ENCODE measurements at places on chromosomes 5 and 9.

GRCh38 chr5:51544031-51544785, 161.0 kb downstream of the ISL1 start:
- DNase-seq = no peak

- no peak for DNase-seq
Observed at GRCh38 chr5:117433818-117434217, 859.2 kb upstream of the SEMA6A start.

GRCh38 chr5:148467958-148468357, 84.2 kb downstream of the FBXO38 start:
- no peak for DNase-seq

GRCh38 chr5:124584991-124585715, 161.3 kb downstream of the ZNF608 start:
- no peak for DNase-seq

DNA sequence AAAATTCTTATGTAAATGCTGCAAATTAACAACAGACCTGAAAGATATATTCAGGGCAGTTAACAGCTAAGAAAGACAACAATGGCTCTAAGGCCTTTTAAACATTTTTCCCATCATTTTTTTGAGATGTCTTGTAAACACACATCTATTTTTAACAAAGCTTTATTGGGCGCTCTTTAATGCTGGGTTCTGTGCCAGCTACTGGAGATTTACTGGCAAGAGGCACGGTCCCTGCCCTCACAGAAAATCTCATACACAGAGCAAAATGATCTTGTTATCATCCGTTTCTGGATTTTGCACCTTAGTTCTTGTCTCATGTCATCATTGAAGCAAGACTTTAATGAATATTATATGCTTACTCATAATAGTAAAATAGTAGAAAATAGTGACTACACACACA, 1022.3 kb upstream of the WWC1 start:
- no peak for DNase-seq

DNA sequence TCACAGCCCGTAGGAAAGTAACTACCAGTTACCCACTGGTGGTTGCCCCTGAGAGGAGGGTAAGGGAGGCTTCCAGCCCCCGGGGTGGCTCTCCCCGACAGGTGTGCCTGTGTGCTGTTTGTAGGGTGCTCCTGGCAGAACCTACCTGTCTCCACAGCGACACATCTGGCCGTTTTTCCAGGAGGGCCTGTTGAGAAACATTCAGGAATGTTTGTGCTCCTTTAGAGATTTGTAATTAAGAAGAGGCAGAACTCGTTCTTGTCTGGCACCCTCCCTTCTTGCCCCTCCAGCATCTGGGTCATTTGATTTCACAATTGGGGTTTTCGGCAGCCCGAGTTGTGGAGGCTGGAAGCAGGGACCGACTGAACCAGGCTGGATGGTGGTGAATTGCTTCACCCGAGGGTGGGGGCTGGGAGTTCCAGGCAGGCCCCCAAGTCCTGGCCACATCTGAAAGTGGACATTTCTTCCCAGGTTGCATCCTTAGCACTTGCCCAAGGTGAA, 74.2 kb downstream of the WWC1 start:
- peak; percentile 7 for DNase-seq

GRCh38 chr9:7982907-7983306, 183.3 kb upstream of the DMAC1 start:
- no peak for DNase-seq

DNA sequence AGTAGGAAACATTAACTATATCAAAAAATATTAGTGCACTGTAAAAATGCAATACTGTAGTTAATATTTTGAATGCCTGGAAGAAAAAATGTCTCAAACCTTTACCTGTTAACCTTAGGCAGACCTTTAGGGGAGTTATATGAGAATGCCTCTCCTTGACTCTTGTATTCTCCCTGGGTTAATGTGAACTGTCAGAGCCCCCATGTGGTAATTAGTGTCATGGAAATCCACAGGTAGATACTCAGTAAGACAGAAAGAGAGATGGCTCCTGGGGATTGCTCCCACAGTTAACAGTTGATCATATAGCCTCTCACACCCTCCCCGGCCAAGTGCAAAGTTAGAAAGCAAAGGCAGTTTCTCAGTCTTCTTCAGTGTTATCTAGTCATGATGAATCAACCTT, 742.8 kb downstream of the NR2F1-AS1 start:
- no peak for DNase-seq

DNA sequence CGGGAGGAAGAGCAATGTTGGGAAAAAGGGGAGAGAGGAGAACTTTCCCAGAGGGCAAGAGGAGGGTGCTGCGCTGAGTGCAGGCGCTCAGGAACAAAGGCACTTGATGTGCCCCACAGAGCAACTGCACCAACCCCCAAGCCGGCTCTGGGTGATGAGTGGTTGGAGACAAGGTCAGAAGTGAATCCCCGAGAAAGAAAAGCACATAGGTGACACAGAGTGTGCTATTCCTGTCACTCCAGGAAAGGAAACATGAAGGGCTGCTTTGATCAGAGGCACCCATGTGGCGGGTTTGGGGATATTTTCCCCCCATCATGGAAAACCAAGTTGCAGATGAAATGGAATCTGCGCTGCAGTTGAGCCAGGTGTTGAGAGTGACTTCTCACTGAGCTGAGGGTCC, 20.7 kb upstream of the SLC25A48 start:
- no peak for DNase-seq

GRCh38 chr5:14416621-14417275, 164.8 kb upstream of the OTULINL start:
- DNase-seq = no peak

GRCh38 chr5:166324372-166324771, 1967.1 kb upstream of the WWC1 start:
- no peak for DNase-seq

GRCh38 chr5:150486402-150487198, 21.3 kb upstream of the NDST1 start:
- DNase-seq = peak; percentile 48

- DNase-seq = no peak
Observed at GRCh38 chr5:56055287-56055686, 60.5 kb upstream of the IL6ST start.

- no peak for DNase-seq
Observed at GRCh38 chr5:9324348-9325077, 221.4 kb downstream of the SEMA5A start.

GRCh38 chr5:171261361-171261760, 47.7 kb upstream of the TLX3 start:
- DNase-seq = no peak

DNA sequence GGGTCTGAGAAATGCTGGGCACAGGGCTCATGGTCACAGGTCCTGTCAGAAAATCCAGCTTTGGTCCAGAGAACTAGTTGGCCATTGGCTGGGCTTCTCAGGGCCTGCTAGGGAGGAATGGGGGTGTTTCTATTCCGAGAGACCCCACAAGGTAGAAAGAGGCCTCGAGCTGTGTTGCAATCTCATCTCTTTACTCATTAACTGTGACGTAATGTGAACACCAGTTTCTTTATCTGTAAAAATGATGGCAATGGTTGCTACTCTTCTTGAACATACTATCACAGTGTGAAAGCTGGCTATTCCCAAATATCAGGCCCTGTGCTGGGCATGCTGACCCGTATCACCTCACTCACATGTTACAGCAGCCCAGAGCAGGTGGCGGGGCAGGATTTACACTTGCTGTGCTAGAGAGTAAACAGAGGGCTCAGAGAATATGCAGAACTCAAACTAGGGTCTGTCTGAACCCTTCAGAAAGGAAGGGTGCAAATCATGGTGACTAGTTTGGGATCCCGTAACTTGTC, 35.7 kb upstream of the SLC25A51 start:
- no peak for DNase-seq

GRCh38 chr5:170597109-170597751, 93.4 kb downstream of the KCNIP1 start:
- peak; percentile 33 for DNase-seq

DNA sequence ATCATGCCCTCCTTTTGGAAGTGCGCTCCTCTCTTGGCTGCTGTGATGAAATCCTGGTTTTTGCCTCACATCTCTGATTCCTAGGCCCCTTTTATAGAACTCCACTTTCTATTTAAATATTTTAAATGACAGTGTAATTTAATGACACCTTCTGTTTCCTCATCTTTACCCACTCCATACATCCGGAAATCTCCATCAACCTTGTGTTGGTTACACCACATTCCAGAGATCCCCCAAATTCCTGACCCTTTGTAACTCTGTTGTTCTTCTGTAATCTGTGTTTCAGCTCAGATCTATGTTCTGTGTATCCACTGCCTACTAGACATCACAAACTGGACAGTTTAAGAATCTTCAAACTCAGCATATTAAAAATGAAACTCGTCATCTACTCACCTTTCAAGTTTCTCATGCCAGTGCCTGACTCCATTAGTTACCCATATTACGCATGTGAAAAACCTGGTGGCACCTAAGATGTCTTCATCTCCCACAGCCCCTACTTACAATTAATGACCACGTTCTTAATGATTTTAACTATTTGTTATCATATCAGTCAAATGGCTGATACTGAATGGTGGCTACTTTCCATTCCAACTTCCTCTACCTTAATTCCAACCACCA, 25.1 kb downstream of the PARP8 start:
- DNase-seq = no peak

- no peak for DNase-seq
Observed at GRCh38 chr5:22728610-22729009, 124.5 kb downstream of the CDH12 start.

- DNase-seq = no peak
Observed at GRCh38 chr9:135544981-135545635, 818 bp upstream of the OBP2A start.

DNA sequence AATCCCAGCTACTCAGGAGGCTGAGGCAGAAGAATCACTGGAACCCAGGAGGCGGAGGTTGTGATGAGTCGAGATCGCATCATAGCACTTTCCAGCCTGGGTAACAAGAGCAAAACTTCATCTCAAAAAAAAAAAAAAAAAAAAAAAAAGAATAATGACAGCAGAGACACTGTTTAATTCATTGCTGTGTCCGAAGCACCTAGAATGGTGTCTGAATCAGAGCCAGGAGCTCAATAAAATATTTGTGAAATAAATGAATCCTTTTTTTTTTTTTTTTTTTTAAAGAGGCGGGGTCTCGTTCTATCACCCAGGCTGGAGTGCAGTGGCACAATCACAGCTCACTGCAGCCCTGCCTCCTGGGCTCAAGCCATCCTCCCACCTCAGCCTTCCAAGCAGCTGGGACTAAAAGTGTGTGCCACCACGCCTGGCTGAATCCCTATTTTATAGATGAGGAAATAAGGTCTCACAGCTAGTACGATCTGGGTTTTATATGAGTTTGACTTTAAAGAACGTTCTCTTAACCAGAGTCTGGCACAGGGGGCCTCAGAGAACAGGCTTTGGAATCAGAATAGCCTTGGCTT, 47.8 kb downstream of the THOC3 start:
- no peak for DNase-seq

DNA sequence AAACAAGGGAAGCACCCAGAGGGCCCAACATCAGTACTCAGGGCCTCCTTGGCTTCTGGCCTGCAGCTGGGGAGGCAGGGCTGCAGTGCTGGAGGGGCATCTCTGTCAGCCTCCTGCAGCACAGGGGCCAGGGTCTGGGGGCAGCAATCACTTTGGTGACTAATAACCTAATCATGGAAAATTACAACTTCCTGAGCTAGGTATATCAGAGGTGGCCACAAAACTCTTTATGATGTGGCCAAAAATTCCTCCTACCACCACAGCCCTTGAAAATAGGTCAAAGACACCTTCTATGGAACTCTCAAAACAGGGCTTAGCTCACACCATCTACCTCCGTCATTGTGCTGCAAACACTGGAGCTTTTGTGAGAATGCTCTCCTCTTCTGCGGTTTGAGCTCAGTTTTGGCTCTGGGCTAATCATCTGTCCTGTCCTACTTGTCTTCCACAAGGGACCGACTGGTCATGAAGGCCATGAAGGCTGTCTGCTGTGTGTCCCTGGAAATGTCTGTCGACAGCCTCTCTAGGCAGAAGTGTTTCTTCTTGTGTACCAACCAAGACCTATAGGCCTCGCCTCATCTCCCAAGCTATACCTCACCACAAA, 28.6 kb downstream of the CSF2 start:
- DNase-seq = no peak

DNA sequence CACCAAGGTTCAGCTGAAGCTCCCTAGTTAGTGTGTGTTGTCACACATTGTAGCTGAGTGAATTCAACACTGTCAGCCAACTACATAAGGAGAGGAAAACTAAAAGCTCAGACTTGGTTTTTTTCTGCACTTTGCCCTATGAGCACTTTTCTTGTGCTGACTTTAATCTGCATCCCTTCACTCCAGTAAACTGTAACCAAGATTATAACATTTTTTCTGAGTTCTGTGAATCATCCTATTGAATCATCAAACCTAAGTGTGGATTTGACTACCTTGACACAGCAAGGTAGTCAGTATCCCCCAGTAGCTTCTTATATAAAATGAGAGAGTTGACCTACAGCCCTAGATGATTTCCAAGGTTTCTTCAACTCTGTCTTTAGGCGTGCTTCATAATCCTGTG, 325.0 kb downstream of the AGTPBP1 start:
- no peak for DNase-seq

- DNase-seq = no peak
Observed at GRCh38 chr5:97555644-97555981, 372.6 kb upstream of the RIOK2 start.

DNA sequence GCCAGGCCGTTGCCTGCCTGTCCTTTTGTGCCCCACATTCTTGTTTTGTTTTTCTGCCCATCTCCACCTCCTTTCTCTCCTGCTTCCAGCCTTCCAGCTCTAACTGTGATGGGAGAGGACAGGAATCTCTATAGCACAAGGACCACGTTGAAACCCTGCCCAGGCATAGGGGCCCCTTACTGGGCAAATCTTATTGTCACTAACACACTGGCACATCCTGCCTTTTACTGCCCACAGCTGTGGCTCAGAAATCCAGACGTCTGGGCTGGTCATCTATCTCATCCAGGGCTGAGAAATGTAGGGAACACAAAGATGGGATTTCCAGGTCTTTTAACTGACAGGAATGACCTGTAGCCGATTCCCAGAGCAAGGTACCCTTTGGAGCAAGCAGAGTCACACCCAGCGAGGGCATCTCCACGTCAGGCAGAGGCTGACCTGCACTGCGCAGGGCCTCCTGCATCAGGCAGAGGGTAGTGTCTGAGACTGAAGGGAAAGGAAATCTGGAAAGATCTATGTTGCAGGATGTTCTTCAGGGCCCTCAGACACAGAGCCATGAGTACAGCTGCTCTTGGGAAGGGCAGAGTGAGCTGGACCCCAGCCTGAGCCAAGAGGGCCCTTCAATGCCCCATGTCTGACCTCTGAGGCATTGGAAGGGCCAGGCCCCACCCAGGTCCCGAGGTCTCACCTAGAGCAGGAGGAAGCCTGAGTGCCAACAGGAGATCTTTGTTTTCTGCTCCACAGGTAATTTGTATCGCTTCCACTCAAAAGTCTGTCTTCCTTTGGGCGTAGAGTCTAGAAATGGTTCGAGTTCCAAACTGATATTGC, 278.8 kb downstream of the FSTL4 start:
- no peak for DNase-seq

- DNase-seq = no peak
Observed at GRCh38 chr5:2186472-2187015, 303.8 kb upstream of the IRX4 start.

DNA sequence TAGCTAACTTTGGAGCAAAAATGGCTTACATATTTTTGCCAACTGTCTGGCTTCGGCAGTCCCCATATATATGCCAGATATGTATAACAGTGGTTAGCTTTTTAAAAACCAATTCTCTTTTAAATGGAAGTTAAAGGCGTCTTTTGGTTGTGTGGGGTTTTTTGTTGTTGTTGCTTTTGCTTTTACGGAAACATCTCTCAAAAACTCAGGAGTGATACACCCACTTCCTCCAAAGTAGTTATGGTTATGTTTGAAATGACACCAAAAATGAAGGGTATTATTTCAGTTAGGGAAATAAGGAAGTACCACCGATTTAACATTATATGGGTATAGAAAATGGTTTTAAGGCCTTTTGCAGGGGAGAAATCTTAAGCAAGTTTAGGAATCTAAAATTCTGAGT, 2.3 kb downstream of the CNOT8 start:
- no peak for DNase-seq

Measured in tibial nerve (tissue), 4 donors.